Osteoblast (primary cell): ENCODE measurements at places on chromosomes 5 and 9. TPM values are rescaled to one million over a fixed set of nuclear protein-coding genes. Genes with fewer than 3 reads are reported as not detected.

- H3K27ac ChIP-seq = no peak overlapping the region
- H3K36me3 ChIP-seq = no peaks in the 10 kb centered on the region
- H3K4me3 ChIP-seq = no peak overlapping the region
- DNase-seq = no peak
- H3K4me1 ChIP-seq = no peaks in the 10 kb centered on the region
- no peaks in the 10 kb centered on the region for H3K27me3 ChIP-seq
Measured at GRCh38 chr5:87605663-87606062, 192.9 kb upstream of the CCNH start.

DNA sequence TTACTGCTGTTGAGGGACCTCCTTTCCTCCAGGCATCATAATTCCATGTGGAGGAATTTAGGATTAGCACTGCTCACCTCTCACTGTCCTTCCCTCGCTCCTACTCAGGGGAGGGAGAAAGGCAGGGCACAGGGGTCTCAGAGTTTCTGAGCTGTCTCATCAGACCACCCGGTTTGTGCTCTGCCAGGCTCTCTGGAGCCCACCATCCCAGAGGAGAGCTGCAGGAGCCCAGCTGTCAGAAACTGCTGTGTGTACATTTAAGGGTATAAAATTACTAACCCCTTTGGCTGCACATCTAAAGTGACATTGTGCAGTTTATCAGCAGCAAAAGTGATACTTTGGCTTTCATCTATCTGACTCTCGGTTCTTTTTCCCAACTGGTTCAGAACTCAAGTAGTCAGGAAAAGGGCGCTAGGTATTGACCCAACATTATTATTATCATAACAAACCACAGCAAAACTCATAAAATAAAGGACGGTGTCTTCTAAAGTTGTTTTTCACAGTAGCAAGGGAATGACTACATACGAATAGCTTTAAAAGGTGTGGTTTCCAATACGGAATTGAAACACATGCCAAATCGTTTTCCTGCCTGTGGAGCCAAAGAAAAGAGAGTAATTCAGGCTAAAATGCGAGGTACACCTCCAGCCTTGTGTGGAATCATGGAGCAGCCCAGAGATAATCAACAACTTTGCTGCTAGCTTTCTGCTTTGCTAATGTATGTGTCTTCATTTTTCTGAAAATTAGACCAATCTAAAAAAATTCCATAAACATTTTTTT lies 348.1 kb downstream of the TMEM167A start:
- H3K36me3 ChIP-seq = no peaks in the 10 kb centered on the region
- no peaks in the 10 kb centered on the region for H3K4me1 ChIP-seq
- DNase-seq = no peak
- H3K27me3 ChIP-seq = no peaks in the 10 kb centered on the region

- DNase-seq = no peak
- H3K27me3 ChIP-seq = no peaks in the 10 kb centered on the region
- H3K36me3 ChIP-seq = no peaks in the 10 kb centered on the region
- H3K27ac ChIP-seq = no peak overlapping the region
Measured at GRCh38 chr9:27085456-27085855, 23.6 kb upstream of the TEK start.

DNA sequence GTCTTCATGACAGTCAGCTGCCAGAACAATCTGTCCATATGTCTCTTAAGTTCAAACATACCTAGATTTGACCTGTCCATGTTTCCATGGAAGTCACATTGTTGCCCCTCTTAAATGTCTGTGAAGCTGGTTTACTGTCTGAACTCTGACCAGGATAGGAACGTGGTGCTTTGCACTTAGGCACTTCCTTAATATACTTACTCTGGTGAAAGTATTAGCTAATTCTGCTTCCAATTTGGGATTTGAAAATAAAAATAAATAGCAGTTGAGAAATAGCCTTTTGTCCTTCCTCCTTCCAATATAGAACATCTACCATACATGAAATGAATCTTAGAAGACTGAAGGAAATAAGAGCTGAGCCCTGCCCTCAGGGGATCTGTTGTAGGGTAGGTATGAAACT lies 524.5 kb upstream of the CLINT1 start:
- no peak overlapping the region for H3K4me3 ChIP-seq
- H3K27ac ChIP-seq = peak overlapping the region; percentile 52
- peaks cover 38% of the 10 kb centered on the region for H3K4me1 ChIP-seq
- DNase-seq = no peak
- H3K36me3 ChIP-seq = no peaks in the 10 kb centered on the region

DNA sequence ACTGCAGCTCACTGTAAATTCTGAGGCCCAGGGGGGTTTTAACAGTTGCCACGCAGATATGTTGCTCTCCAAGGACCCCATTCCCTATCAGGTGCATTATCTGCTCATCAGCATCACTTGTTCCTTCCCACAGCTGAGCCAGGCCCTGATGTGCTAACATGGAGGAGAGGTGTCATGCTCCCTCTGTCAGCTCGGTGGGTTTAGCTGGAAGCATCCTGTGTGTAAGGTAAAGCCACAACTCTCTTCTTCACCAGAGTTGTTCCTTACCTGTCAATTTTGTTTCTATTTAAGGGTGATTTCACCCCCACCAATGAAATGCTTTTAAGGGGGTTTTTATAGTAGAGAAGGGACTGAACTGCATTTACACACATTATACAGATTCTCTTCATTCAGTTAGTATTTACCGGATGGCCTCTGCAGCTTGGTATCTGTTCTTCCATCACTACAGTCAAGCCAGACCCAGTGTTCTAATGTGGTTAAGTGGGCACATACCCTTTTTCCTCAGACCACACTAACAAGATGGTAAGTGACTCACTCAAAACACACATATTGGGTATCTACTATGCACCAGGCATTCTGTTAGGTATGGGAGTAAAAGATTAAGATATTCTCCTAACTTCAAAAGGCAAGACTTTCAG lies 205.4 kb downstream of the DCP2 start:
- no peak overlapping the region for H3K4me3 ChIP-seq
- no peaks in the 10 kb centered on the region for H3K36me3 ChIP-seq
- DNase-seq = no peak
- peaks cover 6% of the 10 kb centered on the region for H3K27me3 ChIP-seq
- no peak overlapping the region for H3K27ac ChIP-seq

DNA sequence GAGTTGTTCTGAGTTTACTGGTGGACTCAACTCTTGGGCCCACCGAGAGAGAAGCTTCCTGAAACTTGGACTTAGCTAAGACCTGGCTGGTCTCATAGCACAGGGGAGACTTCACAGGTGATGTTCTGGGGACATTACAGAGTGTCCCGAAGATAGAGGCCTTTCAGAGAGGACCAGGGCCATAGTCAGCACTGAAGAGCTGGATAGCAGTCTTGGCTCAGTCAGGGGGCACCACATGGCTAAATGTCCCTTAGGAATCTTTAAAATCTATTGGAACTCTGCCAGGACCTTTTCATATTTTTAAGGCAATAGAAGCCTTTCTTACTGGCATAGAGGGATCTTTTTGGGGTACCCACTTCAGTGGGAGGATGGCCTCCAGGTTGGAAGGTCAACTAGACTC lies 59.8 kb upstream of the CPLX2 start:
- DNase-seq = no peak
- peaks cover 13% of the 10 kb centered on the region for H3K4me1 ChIP-seq
- no peak overlapping the region for H3K4me3 ChIP-seq
- H3K27me3 ChIP-seq = peaks cover 4% of the 10 kb centered on the region

- no peaks in the 10 kb centered on the region for H3K27me3 ChIP-seq
- peaks cover under 1% of the 10 kb centered on the region for H3K36me3 ChIP-seq
- H3K4me1 ChIP-seq = peaks cover 11% of the 10 kb centered on the region
Measured at GRCh38 chr5:142466195-142466971, 141.6 kb upstream of the SPRY4 start.

GRCh38 chr5:103127292-103127817 lies 7.3 kb downstream of the PPIP5K2 start:
- no peak for DNase-seq
- no peak overlapping the region for H3K4me3 ChIP-seq
- no peaks in the 10 kb centered on the region for H3K27me3 ChIP-seq
- H3K36me3 ChIP-seq = no peaks in the 10 kb centered on the region
- H3K4me1 ChIP-seq = no peaks in the 10 kb centered on the region

DNA sequence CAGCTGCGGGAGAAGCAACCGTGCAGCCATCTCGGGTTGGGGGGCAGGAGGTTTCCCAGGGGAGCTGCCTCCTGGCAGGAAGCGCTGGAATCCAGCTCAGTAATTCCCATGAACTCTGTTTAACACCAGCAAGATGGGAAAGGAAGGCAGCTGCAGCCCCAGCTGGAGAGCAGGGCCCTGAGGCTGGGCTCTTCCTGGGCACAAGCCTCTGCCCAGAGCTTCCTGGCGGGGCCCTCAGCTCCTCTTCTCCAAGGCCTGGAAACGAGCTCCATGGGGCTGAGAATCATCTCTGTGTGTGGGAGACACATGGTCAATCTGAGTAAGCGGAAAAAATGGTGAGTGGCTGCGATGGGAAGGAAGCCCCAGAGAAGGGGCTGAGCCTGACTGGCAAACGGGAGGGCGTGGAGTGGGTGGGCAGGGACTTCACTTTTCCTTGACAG lies 6.3 kb downstream of the MRPL36 start:
- peak overlapping the region; percentile 90 for H3K27ac ChIP-seq
- H3K4me3 ChIP-seq = peak overlapping the region; percentile 28
- peak; percentile 75 for DNase-seq
- H3K36me3 ChIP-seq = peaks cover 18% of the 10 kb centered on the region
- H3K4me1 ChIP-seq = peaks cover 51% of the 10 kb centered on the region

OR2Y1 gene
- total RNA-seq = not detected in 2 replicates

MAML1 gene
- total RNA-seq = 12.4 and 14.1 TPM in 2 replicates

DHX29 gene
- 36.8 and 38.4 TPM in 2 replicates for total RNA-seq

SPINK7 gene
- not detected in 2 replicates for total RNA-seq
